NCI-H1105 (cell line): ENCODE measurements at places on chromosomes 2 and 18.
A peak's percentile ranks its signal among the peaks of the same experiment; 100 is the strongest.

- DNase-seq, result peak; percentile 48
These were observed 1.4 kb upstream of the MALT1 start for GRCh38 chr18:58669731-58670378.

GRCh38 chr2:188369365-188369764 lies 77.7 kb downstream of the GULP1 start:
- DNase-seq, result no peak

DNA sequence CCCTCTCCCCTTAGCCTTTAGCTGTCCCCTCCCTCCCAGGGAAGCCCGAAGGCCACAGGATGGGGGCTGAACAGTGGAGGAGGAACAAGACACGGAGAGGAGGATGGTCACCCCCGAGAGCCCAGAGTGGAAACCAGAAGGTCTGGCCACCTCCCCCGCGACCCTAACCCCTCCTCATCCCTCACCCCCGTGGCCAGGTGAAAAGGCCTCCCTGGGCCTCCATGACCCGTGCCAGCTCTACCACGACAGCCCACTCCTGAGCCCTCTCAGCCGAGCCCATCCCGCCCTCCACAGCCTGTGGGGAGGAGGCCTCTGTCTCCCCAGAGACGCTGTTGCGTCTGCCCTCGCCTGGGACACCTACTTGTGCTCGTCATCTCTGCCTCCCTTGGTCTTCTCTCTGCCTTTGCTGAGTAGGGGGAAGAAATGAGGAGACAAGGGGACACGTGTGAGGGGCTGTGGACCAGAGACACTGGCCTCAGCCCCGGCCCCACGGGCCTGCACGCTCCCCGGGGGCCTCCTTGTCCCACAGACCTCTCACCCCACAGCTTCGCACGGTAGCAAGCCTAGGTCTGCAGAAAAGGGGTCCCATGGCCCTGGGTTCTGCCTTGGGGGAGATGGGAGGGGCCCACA lies 32.5 kb upstream of the OTOF start:
- no peak for DNase-seq

GRCh38 chr2:181850936-181851560 lies 40.5 kb upstream of the ITPRID2 start:
- no peak for DNase-seq

- peak; percentile 55 for DNase-seq
These were observed 191.0 kb upstream of the LHCGR start for GRCh38 chr2:48946449-48947048.

GRCh38 chr2:228072669-228073068 lies 108.8 kb downstream of the SPHKAP start:
- DNase-seq, result no peak

GRCh38 chr2:43006834-43007543 lies 214.6 kb upstream of the HAAO start:
- no peak for DNase-seq

DNA sequence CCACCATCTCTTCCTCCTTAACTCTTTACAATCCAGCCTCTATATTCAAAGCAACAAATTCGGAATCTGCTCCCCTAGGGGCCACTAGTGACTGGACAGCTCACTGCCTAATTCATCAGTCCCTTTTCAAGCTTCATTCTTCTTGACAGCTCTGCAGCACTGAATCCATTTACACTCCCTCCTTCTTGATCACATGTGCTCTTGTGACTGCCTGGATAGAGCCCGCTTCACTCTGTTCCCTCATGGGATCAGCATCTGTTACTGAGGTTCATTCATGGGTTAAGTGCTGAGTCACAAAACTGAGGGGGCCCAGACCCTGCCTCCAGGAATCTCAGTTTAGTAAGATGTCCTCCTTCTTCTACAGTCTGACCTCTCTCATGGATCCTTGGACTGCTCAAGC lies 81.5 kb downstream of the CYRIA start:
- DNase-seq, result no peak

GRCh38 chr18:7023063-7023580 lies 94.5 kb downstream of the LAMA1 start:
- DNase-seq, result no peak

DNA sequence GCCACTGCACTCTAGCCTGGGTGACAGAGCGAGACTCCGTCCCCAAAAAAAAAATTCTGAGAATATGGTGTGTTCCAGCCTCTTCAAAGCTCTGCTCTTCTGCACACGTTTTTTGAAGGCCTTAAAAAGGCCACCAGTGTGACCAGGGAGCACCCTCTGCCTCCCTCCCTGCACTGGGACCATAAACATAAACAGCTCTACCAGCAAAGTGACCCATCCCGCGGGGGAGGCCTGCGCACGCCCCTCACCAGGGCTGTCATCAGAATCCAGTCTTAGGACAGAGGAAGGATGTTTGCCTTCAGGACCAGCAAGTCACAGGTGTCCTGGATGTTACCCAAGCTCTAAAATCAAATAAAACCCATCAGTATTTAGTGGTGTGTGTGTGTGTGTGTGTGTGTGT lies 23.2 kb upstream of the B3GNT7 start:
- DNase-seq, result no peak

DNA sequence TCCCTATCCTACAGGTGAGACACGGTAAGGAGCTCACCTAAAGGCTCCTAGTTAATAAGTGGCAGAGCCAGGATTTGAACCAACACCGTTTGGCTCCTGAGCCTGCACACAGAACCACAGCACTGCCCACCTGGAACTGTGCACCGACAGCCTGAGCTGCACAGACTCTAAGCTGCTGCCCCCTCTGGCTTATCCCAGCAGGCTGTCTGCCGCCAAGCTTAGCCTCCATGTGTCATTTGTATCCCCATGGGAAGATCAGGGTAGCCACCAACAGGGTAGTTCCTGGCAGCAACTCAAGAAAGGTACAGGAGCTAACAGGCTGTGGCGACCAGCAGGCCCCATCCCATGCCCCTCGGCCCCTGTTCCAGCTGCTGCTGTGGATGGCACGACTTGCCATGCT lies 135.7 kb downstream of the LRRC30 start:
- DNase-seq, result no peak

GRCh38 chr2:212995920-212996319 lies 155.5 kb downstream of the IKZF2 start:
- DNase-seq, result no peak

GRCh38 chr2:202040079-202040844 lies 6.6 kb downstream of the FZD7 start:
- no peak for DNase-seq

- DNase-seq, result no peak
These were observed 263.4 kb downstream of the ASXL3 start for GRCh38 chr18:33841221-33841967.

DNA sequence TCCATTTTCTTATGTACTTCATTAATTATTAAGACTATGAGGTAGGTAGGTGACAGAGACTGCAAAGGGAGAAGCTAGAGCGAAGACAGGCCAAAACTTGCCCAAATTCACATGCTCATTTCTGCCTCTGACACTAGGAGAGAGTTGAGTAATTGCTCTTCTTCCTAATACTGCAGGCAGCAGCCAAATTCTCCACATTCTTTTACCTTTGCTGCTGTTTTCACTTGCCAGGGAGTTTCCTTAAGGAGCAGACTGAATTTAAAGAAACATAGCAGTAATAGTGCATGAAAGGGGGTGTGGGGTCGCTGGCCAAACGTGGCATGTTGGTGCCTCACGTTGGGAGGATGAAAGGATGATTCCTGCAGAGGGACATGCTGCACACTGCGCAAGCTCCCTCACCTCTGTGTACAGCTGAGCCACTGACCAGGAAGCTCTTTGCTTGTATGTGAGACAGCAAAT lies 12.3 kb downstream of the CRIM1 start:
- no peak for DNase-seq

DNA sequence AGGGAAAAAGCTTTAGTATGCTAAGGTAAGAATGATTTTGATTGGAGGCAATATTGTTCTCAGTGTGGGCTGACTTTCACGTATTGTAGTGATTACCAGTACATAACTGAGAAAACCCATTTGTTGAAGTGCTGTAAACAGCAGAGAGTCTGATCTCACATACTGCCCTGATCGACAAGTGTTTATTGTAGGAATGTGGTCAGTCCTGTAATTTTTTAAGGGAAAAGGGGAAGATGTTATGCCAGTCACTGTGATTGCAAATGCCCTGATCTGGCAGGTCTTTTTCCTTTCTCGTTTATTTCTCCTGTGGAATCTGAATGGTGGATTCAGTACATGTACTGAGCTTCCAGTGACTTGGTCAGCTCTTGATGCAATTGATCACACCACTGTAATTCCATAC lies 11.5 kb downstream of the SPATS2L start:
- no peak for DNase-seq

- no peak for DNase-seq
These were observed 60.7 kb upstream of the ZNF532 start for GRCh38 chr18:58803978-58804377.

GRCh38 chr2:212694398-212694797 lies 155.8 kb upstream of the ERBB4 start:
- no peak for DNase-seq

GRCh38 chr2:37526323-37526722 lies 145.1 kb downstream of the CDC42EP3 start:
- DNase-seq, result no peak

- no peak for DNase-seq
These were observed 51.5 kb upstream of the RNU4ATAC start for GRCh38 chr2:121478996-121479745.

- DNase-seq, result no peak
These were observed 520.5 kb downstream of the TDRD15 start for GRCh38 chr2:21644266-21644665.

- DNase-seq, result no peak
These were observed 20.7 kb upstream of the KCTD1 start for GRCh38 chr18:26568926-26569665.

DNA sequence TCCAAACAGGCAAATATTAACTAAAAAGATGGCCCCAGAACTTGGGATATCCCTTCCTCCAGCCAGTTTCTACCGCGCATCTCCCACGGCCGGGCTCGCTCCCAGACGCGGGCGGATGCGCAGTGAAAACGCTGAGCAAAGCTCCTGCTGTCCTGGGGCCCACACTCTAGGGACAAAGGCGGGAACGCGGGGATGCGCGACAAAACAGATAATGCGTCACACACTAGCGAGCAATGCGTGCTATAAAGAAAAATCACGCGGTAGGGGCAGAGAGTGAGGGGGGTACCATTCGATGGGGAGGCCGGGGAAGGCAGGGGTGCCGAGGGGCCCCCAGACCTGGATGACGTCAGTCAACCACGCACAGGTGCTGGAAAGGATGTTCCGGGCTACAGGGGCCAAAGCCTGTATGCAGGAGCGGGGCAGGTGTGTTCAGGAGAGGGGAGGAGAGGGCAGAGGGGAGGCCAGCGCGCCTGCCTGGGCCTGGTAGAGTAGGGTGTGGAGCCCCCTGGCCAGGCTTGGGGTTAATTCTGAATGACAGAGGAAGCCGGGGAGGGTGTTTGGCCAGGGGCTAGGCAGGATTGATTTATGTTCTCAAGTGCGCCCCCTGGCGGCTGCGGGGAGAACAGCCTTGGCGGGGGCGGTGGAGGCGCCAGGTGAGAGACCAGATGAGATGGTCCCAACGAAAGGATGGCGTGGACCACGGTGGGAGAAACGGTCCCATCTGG lies 14.9 kb upstream of the ITM2C start:
- no peak for DNase-seq

- no peak for DNase-seq
These were observed 164.9 kb upstream of the SALL3 start for GRCh38 chr18:78814766-78815165.

DNA sequence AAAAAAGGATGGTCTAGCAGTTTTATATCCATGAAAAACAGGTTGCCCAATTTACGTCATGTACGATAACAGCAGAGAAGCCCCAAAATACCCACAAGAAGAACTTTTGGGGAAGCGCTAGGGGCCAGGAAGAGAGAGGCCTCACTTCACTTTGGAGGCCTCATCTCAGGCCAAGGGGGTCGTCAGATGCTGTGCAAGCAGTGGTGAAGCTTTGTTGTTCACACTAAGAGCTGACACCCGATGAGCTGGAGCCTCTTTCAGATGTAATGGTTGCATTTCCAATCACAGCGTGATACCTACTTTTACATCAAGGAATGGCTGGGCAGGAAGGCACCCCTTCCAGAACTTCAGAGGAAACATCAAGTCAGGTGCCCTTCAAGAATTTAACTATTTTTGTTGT lies 242.3 kb upstream of the PXDN start:
- DNase-seq, result no peak

GRCh38 chr2:6008186-6008585 lies 316.0 kb downstream of the SOX11 start:
- DNase-seq, result no peak

DNA sequence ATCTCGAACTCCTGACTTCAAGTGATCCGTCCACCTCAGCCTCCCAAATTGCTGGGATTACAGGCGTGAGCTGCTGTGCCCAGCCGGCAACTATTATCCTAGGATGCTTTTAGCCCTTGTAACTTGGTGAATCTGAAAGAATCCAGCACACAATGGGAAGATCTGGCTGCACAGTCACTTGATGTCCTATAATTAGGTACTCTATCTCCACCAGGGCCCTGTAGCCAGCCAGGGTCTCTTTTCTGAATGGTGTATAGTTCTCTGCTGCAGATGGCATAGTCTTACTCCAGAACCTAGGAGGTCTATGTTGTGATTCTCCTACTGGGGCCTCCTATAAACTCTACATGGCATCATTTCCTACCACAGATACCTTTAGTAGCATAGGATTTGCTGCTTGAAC lies 13.9 kb upstream of the MCM6 start:
- no peak for DNase-seq

DNA sequence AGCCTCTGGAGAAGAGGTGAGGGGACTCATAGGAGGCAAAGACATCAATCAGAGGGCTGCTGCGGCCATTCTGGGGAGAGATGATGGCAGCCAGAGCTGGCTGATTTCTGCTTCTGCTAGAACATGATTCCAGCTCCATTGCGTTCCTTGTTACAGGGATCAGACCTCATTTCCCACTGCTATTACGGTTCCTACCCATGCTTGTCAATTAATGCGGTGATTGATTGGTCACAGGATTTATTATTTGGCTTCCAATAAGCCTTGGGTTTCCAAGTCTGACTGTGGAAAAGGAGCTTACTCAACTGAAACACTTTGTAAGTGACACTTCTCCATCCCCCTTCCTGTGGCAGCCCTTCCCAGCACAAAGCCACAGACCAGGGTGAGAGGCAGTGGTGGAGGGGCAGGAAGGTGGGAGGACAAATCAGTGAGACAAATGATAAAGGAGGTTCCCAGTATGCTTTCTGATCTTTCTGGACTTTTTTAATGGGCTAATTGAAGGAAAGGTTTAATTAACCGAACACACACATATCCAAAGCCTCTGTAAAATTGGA lies 26.8 kb upstream of the CTLA4 start:
- DNase-seq, result no peak

DNA sequence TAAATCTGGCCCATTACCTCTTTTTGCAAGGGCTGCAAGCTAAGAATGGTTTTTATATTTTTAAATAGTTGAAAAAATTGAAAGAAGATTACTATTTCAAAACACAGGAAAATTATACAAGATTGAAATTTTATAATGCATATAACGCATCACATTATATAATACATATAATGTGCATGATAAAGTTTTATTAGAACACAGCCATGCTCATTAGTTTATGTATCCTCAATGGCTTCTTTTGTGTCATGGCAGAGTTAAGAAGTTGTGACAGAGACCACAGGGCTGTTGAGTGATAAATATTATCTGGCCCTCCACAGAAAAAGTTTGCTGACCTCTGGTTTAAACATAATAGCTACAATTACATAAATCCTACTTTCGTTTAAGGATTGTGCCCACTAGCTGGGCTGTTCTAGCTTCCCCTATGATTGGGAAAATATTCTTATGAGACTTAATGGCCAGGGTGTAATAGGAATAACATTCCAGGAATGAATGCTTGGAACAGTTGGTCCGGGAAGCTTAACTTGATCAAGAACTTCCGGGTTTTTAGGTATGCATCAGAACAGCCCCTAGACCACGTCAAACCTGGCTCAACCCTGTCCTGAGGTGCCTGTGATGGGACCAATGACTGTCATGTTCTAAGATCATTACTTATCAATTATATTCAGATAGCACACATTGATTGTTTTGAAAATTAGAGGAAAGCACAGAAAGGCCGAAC lies 98.7 kb upstream of the LPIN2 start:
- DNase-seq, result no peak
